ENCODE measurements at places on chromosomes 3 and 15. TPM values are rescaled to one million over a fixed set of nuclear protein-coding genes. Genes with fewer than 3 reads are reported as not detected.

IREB2 gene
- polyA plus RNA-seq: 30.5 TPM

PIERCE2 gene
- polyA plus RNA-seq: not detected

SLC6A1 gene
- not detected for polyA plus RNA-seq

ROBO2 gene
- polyA plus RNA-seq: not detected

SUSD5 gene
- polyA plus RNA-seq: not detected

POPDC2 gene
- polyA plus RNA-seq: 0.50 TPM

SLC12A1 gene
- polyA plus RNA-seq: not detected

GOLGA8H gene
- polyA plus RNA-seq: not detected

DNA sequence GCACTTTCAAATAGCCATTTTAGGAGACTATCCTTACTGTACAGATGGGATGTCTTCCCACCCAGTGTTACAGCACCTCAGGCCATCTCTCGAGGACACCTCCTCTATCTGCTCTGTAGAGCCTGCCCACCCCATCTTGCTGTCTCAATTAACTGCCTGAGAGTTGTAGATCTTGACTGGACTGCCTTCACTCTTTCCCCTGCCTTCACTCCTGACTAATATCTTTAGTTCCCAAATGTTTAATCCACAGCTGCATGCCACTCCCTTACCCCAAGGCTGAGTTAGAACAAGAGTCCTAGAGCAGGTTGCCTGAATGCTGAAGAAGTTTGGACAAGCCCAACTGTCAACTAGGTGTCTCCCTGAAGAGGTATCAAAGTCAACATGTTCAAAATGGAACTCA, 1.3 kb upstream of the PP2D1 start:
- DNase-seq: no peak

DNA sequence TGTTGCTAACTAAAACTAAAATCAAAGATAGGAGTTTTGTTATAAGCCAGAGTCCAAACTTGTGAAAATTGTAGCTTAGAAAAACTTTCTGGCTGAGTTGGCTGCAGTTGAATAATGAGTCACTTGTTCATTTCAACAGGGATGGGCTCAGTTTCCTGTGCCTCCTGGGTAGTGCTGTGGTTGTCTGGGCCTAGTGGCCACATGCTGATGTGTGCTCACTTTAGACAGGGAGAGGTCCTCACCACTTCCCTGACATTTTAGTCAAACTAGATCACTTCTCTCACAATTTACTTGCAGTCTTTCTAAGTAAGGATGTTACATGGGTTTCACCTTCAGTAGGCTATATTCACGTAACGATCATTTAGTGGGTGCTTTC, 6.3 kb upstream of the UBE2Q2 start:
- DNase-seq: peak; percentile 78

DNA sequence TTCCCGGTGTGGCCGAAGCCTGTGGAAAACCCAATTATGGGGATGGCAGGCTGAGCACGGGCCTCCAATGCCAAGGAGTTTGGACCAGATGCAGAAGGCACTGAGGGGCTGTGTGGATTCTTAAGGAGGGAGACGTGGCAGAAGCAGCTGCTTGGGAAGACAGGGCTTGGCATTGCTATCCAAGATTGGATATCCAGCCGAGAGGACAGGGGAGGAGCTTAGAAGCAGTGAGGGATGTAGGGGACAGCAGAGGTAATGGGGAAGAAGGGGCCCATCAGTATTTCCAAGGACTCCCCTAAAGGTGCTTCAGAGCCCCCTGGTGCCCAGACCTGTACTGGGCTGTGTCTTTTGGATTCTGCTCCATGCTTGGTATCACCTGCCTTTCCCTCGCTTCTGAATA, 112.8 kb upstream of the TLE3 start:
- DNase-seq: no peak

DNA sequence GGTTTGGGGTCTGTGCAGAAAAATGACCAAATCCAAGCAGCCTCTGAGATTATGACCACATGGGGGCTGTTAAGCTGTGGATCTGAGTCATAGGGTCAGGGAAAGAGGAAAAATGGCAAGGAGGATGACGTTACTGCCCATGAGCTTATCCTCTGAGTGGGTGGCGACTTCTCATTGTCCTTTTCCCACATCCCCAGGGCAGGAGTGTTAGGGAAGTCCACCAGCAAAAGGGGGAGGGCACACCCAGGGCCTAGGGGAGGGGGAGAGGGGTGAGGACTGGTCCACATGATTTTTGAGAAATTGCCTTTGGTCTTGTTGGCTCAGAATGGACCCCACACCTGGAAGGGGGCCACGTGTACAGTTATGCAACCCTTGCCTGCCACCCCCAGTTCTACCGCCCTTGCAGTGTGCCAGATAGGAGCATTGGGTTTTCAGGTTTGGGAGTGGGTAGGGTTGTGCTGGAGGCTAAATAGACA, 2.6 kb downstream of the CD276 start:
- DNase-seq: no peak

GRCh38 chr3:186742618-186743380, 25.6 kb downstream of the KNG1 start:
- DNase-seq: no peak

- no peak for DNase-seq
Observed at GRCh38 chr3:115876876-115877614, 253.7 kb downstream of the GAP43 start.

DNA sequence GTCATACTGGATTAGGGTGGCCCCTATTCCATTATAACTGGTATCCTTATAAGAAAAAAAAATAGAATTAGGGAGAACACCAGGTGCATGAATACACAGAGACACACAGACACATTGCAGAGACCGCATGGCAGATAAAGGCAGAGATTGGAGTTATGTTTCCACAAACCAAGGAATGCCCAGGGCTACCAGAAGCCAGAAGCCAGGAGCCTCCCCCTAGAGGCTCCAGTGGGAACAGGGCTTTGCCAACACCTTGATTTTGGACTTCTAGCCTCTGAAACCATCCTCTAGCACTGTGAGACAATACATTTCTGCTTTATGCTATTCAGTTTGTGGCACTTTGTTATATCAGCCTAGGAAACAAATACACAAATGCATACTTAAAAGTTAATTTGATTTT, 10.4 kb downstream of the GOLM2 start:
- no peak for DNase-seq

GRCh38 chr3:133439563-133439962, 39.7 kb downstream of the BFSP2 start:
- no peak for DNase-seq

DNA sequence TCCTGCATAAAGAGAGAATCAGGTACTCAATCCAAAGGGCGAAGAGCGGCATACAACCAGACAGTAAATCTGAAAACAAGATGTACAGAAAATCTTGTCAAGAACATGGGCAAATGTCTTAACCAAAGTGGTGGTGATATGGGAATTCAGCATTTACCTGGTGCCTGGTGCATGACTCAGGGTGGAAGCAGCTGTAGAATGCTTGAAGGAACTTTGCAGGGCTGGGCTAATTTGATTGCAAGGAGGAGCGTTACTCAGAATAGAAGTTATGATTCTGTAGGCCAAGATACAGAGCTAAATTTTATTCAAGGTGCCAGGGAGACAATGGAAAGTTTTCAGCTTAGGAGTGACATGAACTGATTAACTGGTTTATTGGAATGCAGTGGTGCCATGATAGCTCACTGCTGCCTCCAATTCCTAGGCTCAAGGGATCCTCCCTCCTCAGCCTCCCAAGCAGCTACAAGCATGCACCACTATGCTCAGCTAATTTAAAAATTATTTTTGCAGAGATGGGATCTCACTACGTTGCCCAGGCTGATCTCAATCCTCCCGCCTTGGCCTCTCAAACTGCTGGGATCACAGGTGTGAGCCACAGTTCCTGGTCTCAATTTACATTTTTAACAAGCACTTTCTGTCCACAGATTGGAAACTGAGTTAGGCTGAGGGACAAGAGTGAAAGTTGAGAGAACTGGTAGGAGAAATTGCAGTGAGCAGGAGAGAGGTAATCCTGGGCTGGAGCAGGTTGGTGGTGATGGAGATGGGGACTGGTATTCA, 91.5 kb upstream of the TBC1D5 start:
- no peak for DNase-seq

DNA sequence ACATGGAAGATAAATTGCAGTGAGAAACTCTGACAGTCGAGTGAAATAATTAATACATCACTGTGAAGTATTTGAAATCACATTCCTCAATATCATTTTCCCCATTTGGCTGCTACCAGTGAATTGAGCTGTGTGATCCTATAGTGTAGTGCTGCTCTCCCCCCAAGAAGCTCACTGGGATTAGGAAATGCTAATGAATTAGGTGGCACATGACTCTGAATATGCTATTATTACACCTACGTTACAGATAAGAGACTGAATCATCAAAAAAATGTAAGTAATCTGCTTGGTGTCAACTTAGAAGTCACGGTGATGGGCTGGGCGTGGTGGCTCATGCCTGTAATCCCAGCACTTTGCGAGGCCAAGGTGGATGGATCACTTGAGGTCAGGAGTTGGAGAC, 34.7 kb upstream of the SYNM start:
- no peak for DNase-seq

DNA sequence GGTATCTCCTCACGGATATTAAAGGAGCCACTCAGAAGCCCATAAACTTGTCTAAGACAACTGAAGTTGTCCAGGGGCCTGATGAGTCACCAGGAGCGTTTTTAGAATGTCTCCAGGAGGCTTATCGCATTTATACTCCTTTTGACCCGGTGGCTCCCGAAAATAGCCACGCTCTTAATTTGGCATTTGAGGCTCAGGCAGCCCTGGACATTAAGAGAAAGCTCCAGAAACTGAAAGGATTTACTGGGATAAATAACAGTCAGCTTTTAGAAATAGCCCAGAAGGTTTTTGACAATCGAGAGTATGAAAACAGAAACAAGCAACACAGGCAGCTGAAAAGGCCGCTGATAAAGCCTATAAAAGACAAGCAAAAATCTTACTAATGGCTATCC, 4.1 kb downstream of the DET1 start:
- DNase-seq: no peak

GRCh38 chr3:126142652-126143051, 37.7 kb downstream of the ALDH1L1 start:
- no peak for DNase-seq
